ENCODE measurements at places on chromosomes 5 and 9. TPM values are rescaled to one million over a fixed set of nuclear protein-coding genes. Genes with fewer than 3 reads are reported as not detected.

KLHL9 gene
- polyA plus RNA-seq, result 16.9 TPM

TSSK1B gene
- not detected for polyA plus RNA-seq

C5orf58 gene
- polyA plus RNA-seq, result 0.99 TPM

OR13D1 gene
- polyA plus RNA-seq, result not detected

GRCh38 chr9:136577941-136578625 is 32.2 kb upstream of the NOTCH1 start:
- no peak for DNase-seq

GRCh38 chr5:94690778-94691177 is 72.3 kb downstream of the SLF1 start:
- no peak for DNase-seq

Measured in CD8-positive, alpha-beta memory T cell (primary cell).